ENCODE measurements at places on chromosomes 6 and 20. TPM values are rescaled to one million over a fixed set of nuclear protein-coding genes. Genes with fewer than 3 reads are reported as not detected.

GRCh38 chr6:109738255-109738654 lies 47.2 kb downstream of the FIG4 start:
- DNase-seq, result no peak

DNA sequence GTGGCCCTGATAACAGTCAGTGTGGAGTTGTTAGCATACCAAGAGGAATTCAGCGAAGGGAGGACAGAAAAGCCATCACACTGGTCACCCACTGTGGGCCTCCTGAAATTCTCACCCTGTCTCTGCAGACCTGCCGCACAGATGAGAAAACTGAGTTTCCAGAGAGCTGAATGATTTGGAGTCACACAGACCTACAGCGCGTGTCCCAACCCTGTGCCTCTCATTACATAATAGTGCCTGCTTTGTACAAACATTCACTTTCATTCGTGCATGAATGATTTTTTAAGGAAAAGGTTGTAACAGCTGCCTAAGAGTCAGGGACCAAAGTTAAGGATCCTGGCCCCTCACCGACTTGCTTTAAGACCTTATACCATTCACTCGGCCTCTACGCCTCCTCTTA lies 62.7 kb downstream of the THBS2 start:
- DNase-seq, result no peak

DNA sequence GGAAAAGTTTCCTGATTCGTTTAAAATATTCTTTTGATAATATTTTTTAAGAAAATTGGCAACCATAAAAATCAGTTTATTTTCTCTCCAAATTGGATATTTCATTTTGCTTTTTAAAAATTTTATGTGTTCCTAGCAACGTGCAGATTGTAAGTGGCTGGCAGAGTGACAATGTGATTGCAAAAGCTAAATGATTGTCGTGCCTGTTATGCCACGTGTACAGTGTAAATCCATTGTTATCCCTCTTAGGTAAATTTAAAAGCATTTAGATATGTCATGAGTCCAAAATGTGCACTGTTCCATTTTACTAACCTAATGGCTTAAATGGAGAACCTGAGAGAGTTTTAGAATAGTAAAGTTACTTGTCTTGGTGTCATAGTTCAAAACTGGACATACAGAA lies 94.4 kb upstream of the ADGRF4 start:
- DNase-seq, result no peak

DNA sequence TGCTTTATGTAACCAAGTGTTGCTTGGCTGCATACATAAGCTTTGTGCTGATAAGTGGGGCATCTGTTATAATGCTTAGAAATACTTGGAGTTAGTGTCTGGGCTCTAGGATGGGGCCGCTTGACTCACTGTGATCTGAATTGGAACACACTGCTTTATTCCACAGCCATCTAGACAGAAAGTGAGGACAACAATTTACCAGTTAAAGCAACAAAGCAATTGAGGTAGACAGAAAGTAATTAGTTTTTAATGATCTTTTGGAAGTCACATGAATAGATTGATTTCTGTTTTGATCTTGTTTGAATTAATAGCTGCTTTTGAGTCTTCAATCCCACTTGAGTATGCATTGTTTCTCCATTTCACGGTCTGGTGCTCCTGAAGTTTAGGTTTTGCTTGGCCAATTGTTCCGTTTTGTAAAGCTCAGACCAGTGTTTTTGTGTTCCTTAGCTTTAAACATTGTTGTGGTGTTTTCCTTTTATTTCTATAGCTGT lies 157.5 kb downstream of the TRMT11 start:
- no peak for DNase-seq

DNA sequence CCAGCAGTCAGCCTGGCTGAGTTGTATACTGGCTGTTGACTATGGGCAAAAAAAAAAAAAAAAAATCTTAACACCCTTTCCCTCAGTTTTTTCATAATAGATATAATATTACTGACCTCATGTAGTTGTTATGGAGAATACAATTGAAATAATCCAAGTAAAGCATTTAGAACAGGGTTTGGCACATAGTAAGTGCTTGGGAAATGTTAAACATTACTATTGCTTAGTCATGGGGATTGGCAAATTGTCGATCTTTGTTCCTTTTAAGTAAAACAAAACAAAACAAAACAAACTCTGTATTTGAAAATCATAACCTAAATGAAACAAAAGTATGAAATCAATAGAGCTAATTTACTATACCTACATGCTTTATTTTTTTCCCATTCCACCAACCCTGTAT lies 458.4 kb downstream of the GRIK2 start:
- DNase-seq, result no peak

The APCDD1L gene
- 6.4 TPM for total RNA-seq

The TUBB1 gene
- not detected for total RNA-seq

The SRSF12 gene
- total RNA-seq, result 9.2 TPM
